ENCODE measurements at places on chromosomes 4 and X.

GRCh38 chr4:33739884-33740632, 2504.3 kb downstream of the ARAP2 start:
- no peak for DNase-seq

GRCh38 chr4:6097581-6097980, 79.3 kb upstream of the C4orf50 start:
- DNase-seq, result no peak

- DNase-seq, result no peak
Measured at GRCh38 chr4:25638806-25639205, 16.8 kb upstream of the SLC34A2 start.

DNA sequence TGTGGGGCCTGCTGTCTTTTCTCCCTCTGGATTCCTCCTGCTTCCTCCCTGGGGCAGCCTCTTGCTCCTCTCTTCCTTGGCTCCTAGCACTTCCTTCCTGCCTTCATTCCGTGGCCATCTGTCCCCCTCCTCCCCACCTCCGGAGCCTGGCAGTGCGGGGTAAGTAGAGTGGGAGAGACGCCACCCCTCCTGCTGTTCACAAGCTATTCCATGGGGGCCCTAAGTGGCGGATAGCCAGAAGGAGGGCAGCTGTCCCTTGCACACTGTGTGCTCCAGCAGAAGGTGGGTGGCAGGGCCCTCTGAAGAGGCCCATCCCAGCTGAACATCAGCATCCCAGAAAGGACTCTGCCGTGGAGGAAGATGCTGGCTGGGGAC, 27.4 kb downstream of the CCNQ start:
- no peak for DNase-seq

DNA sequence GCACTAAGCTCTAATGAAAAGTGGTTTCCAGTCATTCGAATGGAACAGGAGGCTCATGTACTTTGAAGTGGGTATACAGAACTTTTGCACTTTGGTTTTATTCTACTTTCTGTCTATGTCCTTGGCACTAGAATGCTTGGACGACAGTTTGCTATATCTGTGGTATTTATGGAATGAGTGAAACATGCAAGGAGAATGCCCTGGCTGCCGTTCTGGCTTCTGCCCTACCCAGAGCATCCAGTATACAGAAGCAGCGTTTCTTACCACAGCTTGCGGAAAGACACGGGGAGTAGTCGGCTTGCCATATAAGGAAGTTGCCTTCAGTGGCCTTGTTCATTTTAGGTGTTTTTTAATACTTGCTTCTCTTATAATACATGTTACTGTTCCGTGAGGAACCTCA, 98.0 kb downstream of the TBL1X start:
- DNase-seq, result no peak

DNA sequence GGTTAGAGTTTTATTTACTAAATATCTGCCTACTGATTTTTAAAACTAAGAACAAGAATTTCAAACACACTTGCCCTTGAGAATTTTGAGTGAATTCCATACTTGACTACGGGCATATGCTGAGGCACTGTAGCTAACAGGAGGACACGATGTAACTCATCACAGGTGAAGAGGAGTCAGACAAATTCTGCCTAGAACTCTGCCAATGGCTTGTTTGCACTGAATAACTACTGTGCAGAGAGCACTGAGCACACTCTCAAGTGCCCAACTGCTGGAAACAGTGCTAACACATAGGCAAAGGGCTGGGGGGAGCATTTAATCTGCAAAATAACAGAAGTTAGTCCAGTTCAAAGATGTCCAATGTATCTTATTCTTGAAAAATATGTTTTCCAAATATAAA, 104.4 kb downstream of the WDFY3 start:
- DNase-seq, result no peak

DNA sequence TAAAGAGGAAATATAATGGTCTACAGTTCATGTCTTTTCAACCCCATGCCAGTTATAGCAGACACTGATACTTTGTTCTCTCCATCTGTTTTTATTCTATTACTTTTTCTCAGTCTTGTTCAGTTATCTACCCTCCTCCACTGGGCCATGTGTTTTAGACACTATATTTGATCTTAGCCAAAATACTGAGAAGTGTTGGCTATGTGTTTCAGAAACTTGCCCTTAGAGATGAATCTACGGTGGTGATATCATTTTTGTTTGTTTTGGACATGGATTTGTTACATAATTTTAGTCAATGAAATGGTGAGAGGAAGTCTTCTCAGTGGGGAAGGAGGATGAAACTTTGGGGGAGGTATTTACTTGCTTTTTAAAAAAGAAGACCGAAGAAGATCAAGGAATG, 211.5 kb upstream of the DDX53 start:
- DNase-seq, result no peak

DNA sequence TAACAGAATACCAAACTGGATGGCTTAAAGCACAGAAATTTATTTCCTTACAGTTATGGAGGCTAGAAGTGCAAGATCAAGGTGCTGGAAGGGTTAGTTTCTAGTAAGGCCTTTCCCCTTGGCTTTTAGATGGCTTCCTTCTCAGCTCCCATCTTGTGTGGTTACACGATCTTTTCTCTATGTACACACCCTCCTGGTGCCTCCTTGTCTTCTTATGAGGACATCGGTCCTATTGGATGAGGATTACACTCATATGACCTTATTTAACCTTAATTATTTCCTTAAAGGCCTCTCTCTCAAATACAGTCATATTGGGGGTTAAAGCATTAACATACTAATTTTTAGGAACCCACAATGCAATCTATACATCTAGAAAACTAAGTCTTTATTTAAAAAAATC, 787.9 kb upstream of the GALNTL6 start:
- no peak for DNase-seq

GRCh38 chr4:120227554-120227953, 160.9 kb upstream of the MAD2L1 start:
- DNase-seq, result no peak

DNA sequence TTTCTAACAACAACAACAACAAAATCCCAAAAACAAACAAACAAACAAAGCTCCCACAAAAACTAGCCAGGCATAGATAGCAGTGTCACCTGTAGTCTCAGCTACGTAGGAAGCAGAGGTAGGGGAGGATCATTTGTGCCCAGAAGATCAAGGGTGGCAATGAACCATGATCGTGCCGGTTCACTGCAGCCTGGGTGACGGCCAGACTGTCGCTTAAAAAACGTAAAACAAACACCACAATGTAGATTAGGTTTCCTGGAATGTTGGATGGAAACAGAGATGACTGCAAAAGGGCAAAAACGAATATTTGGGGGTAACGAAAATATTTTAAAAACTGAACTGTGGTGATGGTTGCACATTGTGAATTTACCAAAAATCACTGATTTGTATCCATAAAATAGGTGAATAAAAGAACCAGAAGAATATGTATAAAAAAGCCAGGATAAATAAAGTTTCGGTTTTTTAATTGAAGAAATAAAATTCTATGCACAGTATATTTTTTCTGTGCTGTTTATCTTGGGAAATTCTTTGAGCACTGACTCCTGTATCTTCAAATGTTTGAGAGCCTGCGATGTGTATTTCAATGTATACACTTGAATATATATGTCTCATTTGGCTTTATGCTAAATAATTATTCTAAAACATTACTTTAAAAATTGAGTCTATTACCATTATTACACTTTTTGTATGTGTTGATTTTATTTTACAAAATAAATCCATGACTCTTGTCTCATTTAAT, 1477.0 kb downstream of the PCDH7 start:
- no peak for DNase-seq

DNA sequence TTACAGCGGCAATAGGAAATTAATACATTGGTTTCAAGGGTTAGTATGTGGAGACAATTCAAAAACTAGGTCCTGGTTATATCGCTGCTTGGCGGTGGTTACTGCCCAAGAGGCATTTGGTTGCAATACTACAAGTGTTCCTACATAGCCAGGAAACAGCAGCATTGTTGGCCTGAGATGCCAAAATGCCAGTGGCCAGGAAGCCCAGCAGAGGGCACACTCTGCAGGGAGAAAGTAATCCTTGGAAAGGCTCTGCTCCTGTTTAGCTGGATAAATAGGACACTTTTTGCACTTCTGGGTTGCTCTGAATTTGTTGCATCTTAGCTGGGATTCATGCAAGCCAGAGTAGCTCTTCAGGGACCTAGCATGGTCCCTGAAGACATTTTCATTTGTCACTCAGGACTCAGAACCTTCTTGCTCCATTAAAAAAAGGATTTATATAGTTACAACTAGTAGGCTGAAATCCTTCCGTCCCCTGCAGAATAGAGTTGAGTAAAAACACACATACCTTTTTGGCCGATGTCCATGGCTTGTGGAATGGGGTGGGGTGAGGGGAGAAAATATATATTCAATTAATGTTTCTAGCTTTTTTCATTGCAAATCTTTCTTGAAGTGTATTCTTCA, 8.1 kb upstream of the GPR119 start:
- DNase-seq, result peak; percentile 15

GRCh38 chr4:33961761-33962160, 2282.6 kb downstream of the ARAP2 start:
- DNase-seq, result no peak

- DNase-seq, result no peak
Measured at GRCh38 chr4:98745366-98745765, 87.0 kb upstream of the TSPAN5 start.

GRCh38 chr4:18050448-18050847, 28.9 kb upstream of the LCORL start:
- DNase-seq, result no peak

- DNase-seq, result no peak
Measured at GRCh38 chrX:55011294-55011693, 11.1 kb downstream of the APEX2 start.

All from NCI-H2171 (cell line).